ENCODE measurements at places on chromosomes 13 and 19.

- no peak for DNase-seq
Observed at GRCh38 chr13:86383151-86383550, 583.9 kb upstream of the SLITRK6 start.

DNA sequence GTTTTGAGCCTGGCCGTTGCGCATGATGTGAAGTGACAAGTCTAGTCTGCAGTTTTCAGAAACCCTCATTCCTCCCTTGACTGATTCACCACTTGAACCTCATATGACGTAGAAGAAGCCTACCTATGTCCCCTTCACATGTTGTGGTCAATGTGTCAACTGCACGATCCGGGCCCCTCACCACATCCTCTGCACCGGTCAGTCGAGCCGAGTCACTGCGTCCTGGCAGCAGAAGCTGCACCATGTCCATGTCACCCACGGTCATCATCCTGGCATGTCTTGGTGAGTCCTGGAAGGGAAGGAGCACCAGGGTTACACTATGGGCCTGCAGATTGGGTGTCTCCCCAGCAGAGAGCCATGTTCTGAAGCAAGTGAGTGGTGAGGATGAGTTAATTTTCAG, at the start of gene KIR2DL4:
Gene KIR2DL4, plus strand, starts transcription at position 201 of the 400 bp plus-strand sequence. Its CDS starts 42 bp downstream, at position 243.
- DNase-seq, result no peak

GRCh38 chr13:102100234-102100633, 301.6 kb downstream of the FGF14 start:
- DNase-seq, result no peak

DNA sequence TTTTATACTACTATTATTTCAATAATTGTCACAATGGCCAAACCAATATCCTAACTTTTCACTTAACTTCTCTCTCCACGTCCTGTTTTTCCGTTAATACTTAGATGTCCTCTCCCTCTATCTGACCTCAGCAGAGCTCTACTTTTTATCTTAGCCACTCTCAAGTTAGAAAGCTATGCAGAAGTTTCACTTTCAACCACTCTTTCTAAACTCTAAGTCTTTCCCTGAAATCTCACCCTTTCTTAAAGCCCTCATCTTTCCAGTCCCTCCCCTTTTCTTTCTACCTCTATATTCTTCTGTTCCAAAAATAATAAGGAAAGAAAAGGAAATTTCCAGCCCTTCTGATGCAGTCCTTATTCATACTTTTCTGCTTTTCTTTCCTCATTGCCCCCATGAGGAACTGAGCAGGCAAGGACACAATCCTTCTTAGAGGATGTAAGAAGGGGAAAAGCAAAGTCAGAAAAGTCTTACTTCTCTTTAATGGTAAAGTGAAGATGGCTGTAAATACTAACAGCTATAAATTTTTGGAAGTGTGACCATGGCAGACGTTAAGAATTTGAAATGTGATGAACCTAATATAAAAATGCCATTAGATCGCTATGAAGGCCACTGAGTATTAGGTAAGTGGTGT, 23.0 kb downstream of the FAM216B start:
- no peak for DNase-seq

GRCh38 chr13:99316657-99317256, 9.6 kb upstream of the GPR183 start:
- DNase-seq, result no peak

- DNase-seq, result no peak
Observed at GRCh38 chr19:30209617-30210600, 162.3 kb upstream of the ZNF536 start.

GRCh38 chr13:71524613-71525304, 342.2 kb downstream of the DACH1 start:
- no peak for DNase-seq

DNA sequence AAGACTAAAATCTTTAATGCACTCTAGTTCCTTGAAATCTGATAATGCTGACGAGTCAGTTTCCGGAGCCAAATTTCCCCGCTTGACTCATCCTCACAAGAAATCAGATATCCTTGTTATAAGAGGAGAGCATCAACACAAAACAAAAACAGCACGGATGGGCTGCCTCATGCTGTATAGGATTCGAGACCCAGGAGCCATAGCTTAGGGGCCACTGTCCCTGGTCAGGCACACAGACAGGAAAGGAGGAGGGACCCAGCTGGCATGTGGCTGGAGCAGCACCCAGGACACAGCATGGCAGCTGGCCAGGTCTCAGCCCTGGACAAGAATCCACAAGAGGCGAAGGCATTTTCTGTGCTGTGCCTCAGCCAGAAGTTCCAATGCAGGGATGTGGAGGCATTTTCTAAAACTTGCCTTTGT, 110.2 kb upstream of the SPATA13 start:
- no peak for DNase-seq

DNA sequence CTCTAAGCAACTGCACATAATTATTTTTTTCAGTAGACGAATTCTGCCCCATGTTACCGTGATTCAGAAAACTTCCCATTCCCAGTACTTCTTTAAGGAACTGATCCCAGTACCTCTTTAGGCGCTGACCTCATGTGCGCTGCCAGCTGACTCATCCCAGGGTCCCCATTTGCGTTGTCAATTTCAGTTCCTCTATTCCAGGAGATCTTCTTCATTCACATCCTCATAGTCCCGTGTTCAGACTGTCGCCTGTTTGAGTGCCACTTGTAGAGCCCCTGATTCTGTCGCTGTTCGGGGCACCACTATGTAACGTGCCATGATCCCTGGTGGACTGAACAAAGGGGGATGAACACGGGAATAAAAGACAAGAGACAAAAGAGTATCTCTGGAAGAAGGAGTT, 16.4 kb downstream of the FPR3 start:
- DNase-seq, result no peak

DNA sequence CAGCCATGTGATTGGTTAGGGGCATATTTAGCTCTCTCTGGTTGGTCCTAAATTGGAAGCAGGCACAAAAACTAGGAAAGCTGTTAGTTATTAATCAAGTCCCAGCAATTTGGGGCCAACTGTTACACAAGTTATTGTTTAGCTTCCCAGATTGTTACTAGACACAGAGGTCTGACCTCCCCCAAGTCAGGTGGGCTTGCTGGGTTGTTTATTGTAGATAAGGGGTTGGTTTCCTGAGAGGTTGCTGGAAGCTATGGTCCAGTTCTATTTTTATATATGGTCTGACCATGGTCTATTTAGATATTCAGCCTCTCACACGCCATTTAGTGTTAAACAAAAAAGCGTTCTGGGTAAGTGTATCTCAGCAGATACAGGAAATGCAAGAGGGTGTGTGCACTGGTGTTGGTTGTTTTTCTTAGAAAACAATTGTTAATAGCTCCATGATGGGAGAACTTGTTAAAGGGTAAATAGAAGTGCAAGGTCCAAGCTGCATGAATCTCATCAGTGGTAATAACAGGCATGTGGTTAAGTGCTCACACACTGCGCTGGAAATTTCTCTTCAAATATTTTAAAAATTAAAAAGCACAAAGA, 150.0 kb downstream of the RAP2A start:
- no peak for DNase-seq

DNA sequence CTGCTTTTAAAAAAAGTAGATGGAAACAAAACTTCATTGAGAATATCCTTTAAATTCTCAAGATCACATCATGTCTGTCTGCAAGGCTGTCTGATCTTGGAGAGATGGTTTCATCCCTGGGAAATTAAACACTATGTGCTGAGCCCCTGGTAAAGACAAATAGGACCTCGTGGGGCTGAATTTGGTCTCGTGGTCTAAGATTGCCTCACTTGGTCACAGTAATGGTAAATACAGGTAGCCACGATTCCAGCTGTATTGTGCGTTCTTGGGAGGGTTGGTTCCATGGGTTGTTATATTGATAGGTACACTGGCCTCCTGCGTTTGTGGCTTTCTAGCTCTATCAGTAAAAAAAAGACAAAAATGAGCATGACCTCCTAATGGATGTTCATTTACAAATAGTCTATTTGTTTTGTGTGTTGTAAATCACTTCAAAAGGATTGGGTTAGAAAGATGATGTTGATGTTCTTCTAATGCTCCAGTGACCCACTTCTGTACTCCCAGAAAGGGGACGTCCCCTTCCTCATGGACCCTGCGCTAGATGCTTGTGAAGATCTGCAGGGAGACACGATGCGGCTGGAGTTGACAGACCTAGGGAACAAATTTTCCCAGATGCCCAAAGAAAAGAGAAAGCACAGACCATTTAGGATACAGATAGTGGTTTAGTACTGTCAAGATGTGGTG, 1.8 kb downstream of the CEBPG start:
- DNase-seq, result no peak

GRCh38 chr13:113022391-113022744, 53.4 kb downstream of the MCF2L start:
- no peak for DNase-seq

Data from left hindlimb (tissue), 1 donor.